Activated CD8-positive, alpha-beta memory T cell treated with anti-CD3 and anti-CD28 coated beads, Interleukin-2, amount 10 ng/mL, durations not matched to agents 7 days and 5 days (primary cell): ENCODE measurements at places on chromosomes 13 and 19. TPM values are rescaled to one million over a fixed set of nuclear protein-coding genes. Genes with fewer than 3 reads are reported as not detected.

DNA sequence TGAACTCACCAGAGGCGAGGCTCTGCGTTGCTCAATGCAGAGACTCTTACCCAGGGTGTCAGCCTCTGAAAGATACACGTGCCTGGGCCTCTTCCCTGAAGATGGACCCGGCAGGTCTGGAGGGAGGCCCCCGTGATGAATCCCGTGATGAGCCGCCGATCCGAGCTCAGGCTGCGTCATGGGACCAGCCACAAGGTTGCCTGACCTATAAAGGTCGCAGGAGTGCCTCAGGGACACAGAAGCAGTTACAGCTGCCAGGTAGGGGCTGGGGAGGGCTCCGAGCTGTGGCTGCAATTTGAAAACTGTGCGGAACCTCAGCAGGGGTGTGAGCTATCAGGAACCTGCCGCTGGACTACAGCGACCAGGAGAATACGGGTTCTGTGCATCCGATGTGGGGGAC, 10.5 kb upstream of the ATP11A start:
- H3K27ac ChIP-seq: no peak overlapping the region
- no peaks in the 10 kb centered on the region for H3K36me3 ChIP-seq
- DNase-seq: no peak
- H3K4me1 ChIP-seq: peaks cover 2% of the 10 kb centered on the region

GRCh38 chr19:50198431-50199258, 4.8 kb upstream of the MYH14 start:
- H3K4me1 ChIP-seq: no peaks in the 10 kb centered on the region
- H3K4me3 ChIP-seq: no peak overlapping the region
- H3K27ac ChIP-seq: no peak overlapping the region

The KLK11 gene
- total RNA-seq: not detected

GRCh38 chr19:56594783-56595547, at the start of gene ZNF71:
ZNF71 (plus strand) TSS chr19:56595302; CDS start chr19:56601559, 6,257 bp downstream.
- peaks cover 13% of the 10 kb centered on the region for H3K4me1 ChIP-seq
- peak within 1 kb of the TSS; percentile 97 for H3K4me3 ChIP-seq
- H3K27ac ChIP-seq: peak within 1 kb of the TSS; percentile 89
- peaks cover 31% of the 10 kb centered on the region for H3K36me3 ChIP-seq

GRCh38 chr13:32428581-32429432, 877 bp upstream of the N4BP2L1 start:
- no peaks in the 10 kb centered on the region for H3K27me3 ChIP-seq
- no peak for DNase-seq
- H3K27ac ChIP-seq: peak overlapping the region; percentile 93
- H3K36me3 ChIP-seq: peaks cover 23% of the 10 kb centered on the region
- peaks cover 30% of the 10 kb centered on the region for H3K4me1 ChIP-seq

The FFAR2 gene
- not detected for total RNA-seq

DNA sequence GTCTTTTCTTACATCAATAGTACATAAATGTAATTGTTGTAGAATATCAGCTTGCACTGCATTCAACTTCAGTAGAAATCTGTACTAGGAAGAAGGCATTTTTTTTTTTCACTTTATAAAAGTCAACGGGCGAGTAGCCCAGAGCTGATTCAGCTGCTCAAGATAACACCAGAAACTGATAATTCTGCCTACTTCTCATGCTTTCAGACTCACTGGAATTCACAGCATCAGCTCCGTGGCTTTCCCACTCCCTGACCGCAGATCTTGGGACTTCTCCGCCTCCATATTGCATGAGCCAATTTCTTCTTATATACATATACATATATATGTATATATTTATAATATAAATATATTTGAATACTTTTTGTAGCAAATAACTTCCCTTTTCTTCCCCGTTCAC, 263.1 kb upstream of the RXFP2 start:
- H3K27me3 ChIP-seq: peaks cover 4% of the 10 kb centered on the region
- no peak for DNase-seq
- no peak overlapping the region for H3K27ac ChIP-seq
- no peak overlapping the region for H3K4me3 ChIP-seq
- no peaks in the 10 kb centered on the region for H3K4me1 ChIP-seq

The ZNF575 gene
- 2.9 TPM for total RNA-seq
